Naive thymus-derived CD4-positive, alpha-beta T cell (primary cell): ENCODE measurements at places on chromosomes 1 and 21. TPM values are rescaled to one million over a fixed set of nuclear protein-coding genes. Genes with fewer than 3 reads are reported as not detected.

DNA sequence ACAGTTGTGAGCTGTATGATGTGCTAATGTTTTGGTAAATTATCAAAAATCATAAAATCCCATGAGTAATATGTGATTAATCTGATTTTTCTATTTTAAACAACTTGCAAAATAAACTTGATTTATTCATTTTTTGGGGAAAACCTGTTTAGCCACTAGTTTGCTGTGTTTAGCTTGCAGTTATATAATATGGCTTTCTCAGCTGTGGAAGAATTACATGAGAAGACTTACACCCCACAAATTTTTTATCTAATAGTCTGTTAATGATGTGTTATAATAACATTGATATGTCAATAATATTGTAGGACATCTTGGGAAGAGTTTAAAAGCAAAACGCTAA lies 2.4 kb upstream of the ERRFI1 start:
- no peaks in the 10 kb centered on the region for H3K27me3 ChIP-seq
- no peak overlapping the region for H3K4me3 ChIP-seq
- peaks cover 6% of the 10 kb centered on the region for H3K4me1 ChIP-seq

GRCh38 chr1:109398343-109399225 lies 866 bp upstream of the SORT1 start:
- H3K27me3 ChIP-seq, result peaks cover 18% of the 10 kb centered on the region
- DNase-seq, result no peak
- peaks cover 6% of the 10 kb centered on the region for H3K4me1 ChIP-seq
- H3K4me3 ChIP-seq, result no peak overlapping the region

DNA sequence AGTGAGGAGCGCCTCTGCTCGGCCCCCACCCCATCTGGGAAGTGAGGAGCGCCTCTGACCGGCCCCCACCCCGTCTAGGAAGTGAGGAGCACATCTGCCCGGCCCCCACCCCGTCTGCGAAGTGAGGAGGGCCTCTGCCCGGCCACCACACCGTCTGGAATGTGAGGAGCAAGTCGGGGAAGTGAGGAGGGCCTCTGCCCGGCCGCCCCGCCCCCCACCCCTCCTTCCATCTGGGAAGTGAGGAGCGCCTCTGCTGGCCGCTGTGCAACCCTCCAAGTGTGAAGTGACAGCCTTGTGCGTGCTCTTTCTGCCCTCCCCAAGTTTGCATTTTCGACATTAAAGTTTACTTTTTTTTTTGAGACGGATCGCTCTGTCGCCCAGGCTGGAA lies 5.1 kb upstream of the ZZZ3 start:
- DNase-seq, result no peak
- no peaks in the 10 kb centered on the region for H3K27me3 ChIP-seq
- H3K4me3 ChIP-seq, result no peak overlapping the region
- no peak overlapping the region for H3K27ac ChIP-seq
- peaks cover 9% of the 10 kb centered on the region for H3K4me1 ChIP-seq

GRCh38 chr1:3314491-3315381 lies 139.7 kb upstream of the ARHGEF16 start:
- H3K36me3 ChIP-seq, result no peaks in the 10 kb centered on the region
- no peaks in the 10 kb centered on the region for H3K4me1 ChIP-seq
- H3K27ac ChIP-seq, result no peak overlapping the region
- no peak overlapping the region for H3K4me3 ChIP-seq

DNA sequence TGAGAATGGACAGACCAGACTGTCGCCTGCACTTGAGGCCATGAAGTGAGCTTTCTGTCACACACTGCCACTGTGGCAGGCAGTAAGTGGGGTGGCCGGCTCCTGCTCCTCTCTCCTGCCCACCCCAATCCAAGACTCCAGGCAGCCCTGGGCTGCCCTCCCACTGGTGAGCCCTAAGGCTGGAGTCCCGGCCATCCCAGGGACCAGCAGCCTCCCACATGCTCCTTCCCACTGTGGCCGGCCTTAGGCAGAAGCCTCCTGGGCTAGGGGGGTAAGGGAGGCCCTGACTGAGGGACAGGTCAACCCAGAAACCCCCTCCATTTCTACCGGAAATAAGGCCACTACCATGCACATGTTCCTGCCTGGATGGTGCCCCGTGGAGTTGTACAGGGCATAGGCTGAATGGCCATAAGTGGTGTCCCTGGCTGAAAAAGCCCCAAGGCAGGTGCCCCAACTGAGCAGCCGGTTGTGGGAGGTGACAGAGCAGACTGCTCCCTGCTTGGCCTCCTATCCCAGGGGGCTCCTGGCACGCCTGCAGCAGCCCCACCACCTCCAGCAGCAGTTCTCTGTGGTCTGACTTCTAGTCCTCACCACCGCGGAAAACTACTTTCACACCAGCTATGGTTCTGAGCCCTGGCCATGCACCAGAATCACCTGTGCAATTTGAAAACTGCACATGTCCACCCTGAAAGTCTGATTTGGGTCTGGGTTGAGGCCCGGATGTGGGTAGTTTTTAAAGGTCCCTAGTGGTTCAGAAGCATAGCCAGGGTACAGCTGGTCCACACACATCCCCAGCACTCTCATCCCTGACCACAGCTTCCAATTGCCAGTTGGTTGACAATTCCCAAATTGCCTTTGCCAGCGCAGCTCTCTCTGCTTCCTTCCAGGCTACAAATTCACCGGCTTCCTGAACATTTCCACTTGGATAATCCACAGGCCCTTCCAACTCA lies 1.6 kb upstream of the ARTN start:
- H3K4me3 ChIP-seq, result no peak overlapping the region
- H3K27ac ChIP-seq, result no peak overlapping the region
- H3K4me1 ChIP-seq, result no peaks in the 10 kb centered on the region
- H3K27me3 ChIP-seq, result peaks cover 9% of the 10 kb centered on the region
- H3K36me3 ChIP-seq, result no peaks in the 10 kb centered on the region

GRCh38 chr21:32484706-32485380 lies 72.3 kb downstream of the EVA1C start:
- DNase-seq, result no peak
- H3K27ac ChIP-seq, result no peak overlapping the region
- H3K4me3 ChIP-seq, result no peak overlapping the region
- H3K4me1 ChIP-seq, result no peaks in the 10 kb centered on the region
- H3K27me3 ChIP-seq, result no peaks in the 10 kb centered on the region
- no peaks in the 10 kb centered on the region for H3K36me3 ChIP-seq

DNA sequence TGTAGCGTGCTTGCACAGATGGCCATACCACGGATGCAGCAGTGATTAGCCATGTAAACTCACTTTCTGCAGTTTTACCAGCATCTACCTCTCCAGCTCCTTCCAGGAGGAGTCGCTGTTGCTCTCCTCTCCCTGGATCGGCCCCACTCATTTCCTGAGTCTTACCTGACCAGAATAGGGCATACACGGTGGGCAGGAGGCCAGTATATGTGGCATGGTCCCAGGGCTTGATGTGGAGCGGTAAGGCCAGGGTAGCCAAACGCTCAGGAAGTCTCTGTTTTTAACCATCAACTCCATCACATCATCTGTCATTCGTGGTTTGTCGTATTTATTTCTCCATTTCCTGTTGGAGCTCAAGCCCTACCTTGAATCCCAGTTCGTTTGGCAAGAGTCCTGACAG lies 163.4 kb upstream of the USP24 start:
- H3K27ac ChIP-seq, result no peak overlapping the region
- DNase-seq, result no peak
- no peaks in the 10 kb centered on the region for H3K4me1 ChIP-seq
- no peaks in the 10 kb centered on the region for H3K27me3 ChIP-seq

DNA sequence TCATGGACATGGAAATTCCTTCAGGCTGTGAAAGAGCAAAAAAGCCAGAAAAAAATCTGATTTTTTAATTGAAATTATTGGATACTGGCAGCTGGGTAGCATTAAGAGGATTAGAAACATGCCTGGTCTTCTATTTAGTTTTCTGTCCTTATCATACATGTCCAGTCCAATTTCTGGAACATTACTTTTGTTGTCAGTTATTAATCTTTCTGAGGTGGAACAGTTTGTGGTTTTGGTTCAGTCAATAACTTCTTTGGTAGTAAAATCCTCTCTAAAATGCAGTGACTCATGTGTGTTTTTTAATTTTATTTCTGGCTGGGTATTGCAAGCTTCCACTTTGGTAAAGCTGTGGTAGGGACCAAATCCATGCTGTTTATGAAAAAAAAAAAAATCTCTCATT lies 687.0 kb upstream of the ADGRL2 start:
- no peaks in the 10 kb centered on the region for H3K36me3 ChIP-seq
- no peak overlapping the region for H3K27ac ChIP-seq
- no peaks in the 10 kb centered on the region for H3K27me3 ChIP-seq
- H3K4me1 ChIP-seq, result no peaks in the 10 kb centered on the region
- DNase-seq, result no peak

S100A9 gene
- polyA plus RNA-seq, result 22.8 TPM

DNA sequence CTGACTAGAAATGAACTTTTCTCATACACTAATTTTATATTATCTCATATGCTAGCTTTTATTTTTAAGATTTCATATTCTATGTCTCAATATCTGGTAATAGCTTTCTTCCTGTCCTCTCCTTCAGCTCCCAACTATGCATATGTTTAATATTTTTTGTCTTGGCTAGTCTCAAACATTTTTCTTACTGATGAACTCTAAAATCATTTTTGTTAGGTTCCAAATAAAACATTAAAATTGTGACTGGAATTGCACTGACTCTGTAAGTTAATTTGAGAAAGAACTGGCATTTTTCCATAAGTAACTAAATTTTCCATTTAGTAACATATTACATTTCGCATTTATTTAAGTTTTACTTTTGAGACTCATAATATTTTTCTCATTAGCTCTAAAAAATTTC lies 368.5 kb upstream of the DPYD start:
- H3K27me3 ChIP-seq, result no peaks in the 10 kb centered on the region
- H3K4me3 ChIP-seq, result no peak overlapping the region
- H3K36me3 ChIP-seq, result no peaks in the 10 kb centered on the region
- no peak overlapping the region for H3K27ac ChIP-seq
- no peaks in the 10 kb centered on the region for H3K4me1 ChIP-seq

DNA sequence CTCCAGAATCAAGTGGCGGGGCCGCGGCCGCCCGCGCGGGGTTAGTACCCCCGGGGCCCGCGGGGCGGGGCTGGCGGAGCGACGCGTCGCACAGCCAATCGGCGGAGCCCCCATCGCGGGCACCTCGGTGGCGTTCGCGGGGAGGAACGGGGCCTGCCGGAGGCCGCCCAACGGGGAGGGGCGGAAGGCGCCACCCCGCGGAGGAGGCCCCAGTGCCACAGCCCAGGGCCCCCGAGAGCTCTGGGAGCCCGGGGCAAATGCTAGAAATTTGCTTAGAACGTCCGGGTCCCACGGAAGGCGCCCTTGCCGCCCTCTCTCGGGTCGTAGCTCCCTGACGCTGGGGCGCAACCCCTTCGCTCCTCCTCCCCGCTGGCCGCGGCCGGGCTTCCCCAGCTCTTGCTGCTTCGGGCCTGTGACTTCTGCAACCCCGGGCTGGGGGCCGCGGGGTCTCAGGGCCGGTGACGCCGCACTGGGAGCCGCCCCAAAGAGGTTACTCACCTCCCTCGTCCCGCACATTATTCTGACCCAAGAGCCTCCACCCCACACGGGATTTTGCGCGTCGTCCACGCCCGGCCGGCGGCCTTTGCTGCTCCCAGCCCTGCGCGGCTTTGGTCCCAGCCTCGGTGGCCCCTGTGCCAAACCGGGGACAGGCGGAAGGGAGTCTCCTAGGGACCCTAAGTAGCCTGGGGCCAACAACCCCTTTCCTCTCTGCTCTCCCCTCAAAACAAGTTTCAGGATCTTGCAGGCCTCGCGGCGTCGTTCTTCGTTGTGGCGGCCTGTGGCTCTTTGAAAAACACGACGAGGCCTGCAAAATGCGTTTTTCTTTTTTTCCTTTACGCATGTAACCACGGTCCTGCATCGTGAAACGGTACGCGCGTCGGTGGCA lies at the start of gene RUNX3:
Gene RUNX3, minus strand, starts transcription at position 17 of the 886 bp plus-strand sequence. CDS start 408 bp downstream, outside the sequence.
- no peaks in the 10 kb centered on the region for H3K27me3 ChIP-seq
- H3K27ac ChIP-seq, result peak within 1 kb of the TSS; percentile 96
- H3K4me3 ChIP-seq, result peak within 1 kb of the TSS; percentile 91

TESK2 gene
- polyA plus RNA-seq, result 5.0 TPM

VSIG8 gene
- polyA plus RNA-seq, result not detected

GRCh38 chr1:206797534-206798383 lies 25.5 kb upstream of the IL10 start:
- no peak overlapping the region for H3K27ac ChIP-seq
- peaks cover 23% of the 10 kb centered on the region for H3K4me1 ChIP-seq
- no peak for DNase-seq
- H3K4me3 ChIP-seq, result no peak overlapping the region

DNA sequence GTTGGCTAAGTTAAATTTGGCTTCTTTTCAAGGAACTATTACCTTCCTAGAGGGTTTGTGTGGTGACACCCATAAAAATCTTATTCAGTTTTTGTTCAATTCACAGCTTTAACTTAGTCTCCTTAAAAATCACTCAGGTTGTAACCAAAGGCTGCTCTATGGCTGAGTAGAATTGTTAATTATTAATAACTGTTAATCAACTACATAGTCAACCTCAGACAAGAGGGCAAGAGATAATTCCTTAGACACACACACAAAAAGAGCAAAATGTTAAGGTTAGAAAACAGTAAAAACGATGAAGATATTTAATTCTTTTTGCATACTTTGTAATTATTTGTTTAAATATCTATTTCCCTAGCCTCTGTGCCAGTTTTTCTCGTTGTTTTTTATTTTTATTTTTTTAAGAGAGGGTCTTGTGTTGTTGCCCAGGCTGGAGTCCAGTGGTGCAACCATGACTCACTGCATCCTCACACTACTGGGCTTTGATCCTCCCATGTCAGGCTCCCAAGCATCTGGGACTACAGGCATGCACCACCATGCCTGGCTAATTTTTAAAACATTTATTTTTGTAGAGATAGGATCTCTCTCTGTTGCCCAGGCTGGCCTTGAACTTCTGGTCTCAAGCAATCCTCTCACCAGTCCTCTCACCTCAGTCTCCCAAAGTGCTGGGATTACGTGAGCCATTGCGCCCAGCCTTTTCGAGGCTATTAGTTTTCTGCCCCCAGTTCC lies 215.2 kb downstream of the DISC1 start:
- H3K36me3 ChIP-seq, result no peaks in the 10 kb centered on the region
- H3K4me1 ChIP-seq, result no peaks in the 10 kb centered on the region
- no peak overlapping the region for H3K4me3 ChIP-seq
- no peak for DNase-seq

DNA sequence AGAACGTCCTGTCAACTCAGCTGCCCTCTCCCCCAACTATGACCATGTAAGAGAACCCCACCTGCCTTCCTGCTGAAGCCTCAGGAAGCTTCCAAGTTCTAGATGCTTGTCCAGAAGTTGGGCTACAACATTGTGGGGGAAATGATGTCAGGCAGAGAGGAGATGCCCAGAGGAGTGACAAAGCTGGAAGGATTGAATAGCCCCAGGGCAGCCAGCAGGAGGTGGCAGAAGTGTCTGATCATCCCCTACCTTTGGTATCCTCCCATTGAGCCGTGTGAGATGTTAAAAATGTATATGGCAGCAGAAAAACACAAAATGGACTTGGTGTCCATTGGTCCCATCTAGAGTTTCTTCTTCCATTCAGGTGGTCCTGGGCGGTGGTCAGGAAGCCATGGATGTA lies 6.6 kb downstream of the EIF3I start:
- no peaks in the 10 kb centered on the region for H3K27me3 ChIP-seq
- no peak for DNase-seq
- H3K4me1 ChIP-seq, result peaks cover 4% of the 10 kb centered on the region
- no peak overlapping the region for H3K4me3 ChIP-seq

ATP6V1G3 gene
- polyA plus RNA-seq, result not detected

- no peaks in the 10 kb centered on the region for H3K36me3 ChIP-seq
- H3K27me3 ChIP-seq, result no peaks in the 10 kb centered on the region
- H3K27ac ChIP-seq, result no peak overlapping the region
- DNase-seq, result no peak
Observed at GRCh38 chr1:185960422-185961321, 226.5 kb downstream of the HMCN1 start.

RCC2 gene
- 12.0 TPM for polyA plus RNA-seq

- H3K36me3 ChIP-seq, result no peaks in the 10 kb centered on the region
- no peaks in the 10 kb centered on the region for H3K4me1 ChIP-seq
- no peaks in the 10 kb centered on the region for H3K27me3 ChIP-seq
- no peak overlapping the region for H3K27ac ChIP-seq
- no peak for DNase-seq
Observed at GRCh38 chr1:3055051-3055450, 14.0 kb upstream of the PRDM16 start.
